GM12878 (cell line): ENCODE measurements at places on chromosomes 6 and 20. TPM values are rescaled to one million over a fixed set of nuclear protein-coding genes. Genes with fewer than 3 reads are reported as not detected.

Gene DZANK1
- polyA plus RNA-seq, result 3.0 and 3.7 TPM in 2 replicates

Gene C20orf144
- 0.28 and 0.62 TPM in 2 replicates for polyA plus RNA-seq

Gene MCHR2
- not detected in 2 replicates for polyA plus RNA-seq

Gene PLA2G7
- polyA plus RNA-seq, result not detected in 2 replicates

Gene EPPIN
- polyA plus RNA-seq, result not detected in 2 replicates

Gene TUBB2B
- polyA plus RNA-seq, result 7.9 and 9.6 TPM in 2 replicates

Gene SAMD5
- polyA plus RNA-seq, result not detected in 2 replicates

Gene TBP
- 39.3 and 39.5 TPM in 2 replicates for polyA plus RNA-seq

Gene HLA-DQB2
- polyA plus RNA-seq, result 18.5 and 20.4 TPM in 2 replicates

Gene EZR
- 272 and 282 TPM in 2 replicates for polyA plus RNA-seq

Gene C6orf52
- 7.0 and 9.3 TPM in 2 replicates for polyA plus RNA-seq

Gene C4B
- polyA plus RNA-seq, result 0.86 and 1.2 TPM in 2 replicates

Gene RALGAPA2
- 9.8 and 20.5 TPM in 2 replicates for polyA plus RNA-seq

Gene RNF39
- 0.09 TPM in 1 of 2 replicates, not detected in the other for polyA plus RNA-seq

Gene CLDN20
- 0.23 TPM in 1 of 2 replicates, not detected in the other for polyA plus RNA-seq
